Fibroblast of skin of scalp (primary cell): ENCODE measurements at places on chromosomes 12 and 14.

- DNase-seq = no peak
These were observed 1.2 kb downstream of the TAPBPL start for GRCh38 chr12:6452944-6453630.

GRCh38 chr12:115335048-115335447, 651.1 kb upstream of the TBX3 start:
- no peak for DNase-seq

GRCh38 chr12:2054091-2055018, 1.6 kb downstream of the CACNA1C start:
- no peak for DNase-seq

DNA sequence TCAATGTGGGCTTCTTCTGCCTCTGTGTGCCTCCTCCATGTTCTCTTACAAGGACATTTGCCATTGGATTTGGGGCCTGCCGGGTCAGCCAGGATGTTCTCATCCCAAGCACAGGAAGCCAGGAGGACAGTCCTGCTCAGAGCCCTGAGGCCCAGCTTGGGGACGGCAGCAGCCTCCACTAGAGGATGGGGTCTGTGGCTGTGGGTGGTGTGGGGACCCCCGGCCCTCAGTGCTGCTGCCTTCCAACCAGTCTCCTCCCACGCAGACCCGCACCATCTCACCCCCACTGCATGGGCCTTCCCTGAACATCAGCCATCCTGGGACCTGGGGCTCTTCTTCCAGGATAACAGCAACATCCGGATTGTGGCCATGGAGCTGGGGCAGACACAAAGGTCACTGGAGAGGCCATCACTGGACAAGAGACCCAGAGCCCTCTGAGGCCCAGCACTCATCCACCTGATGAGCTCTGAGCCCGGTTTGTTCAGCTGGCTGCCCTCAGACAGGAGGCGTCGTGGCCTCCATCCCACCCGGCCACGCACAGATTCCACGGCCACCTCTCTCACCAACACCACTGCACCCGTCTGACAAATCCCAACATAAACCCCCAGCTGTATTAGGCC, 56.5 kb upstream of the C14orf180 start:
- no peak for DNase-seq

DNA sequence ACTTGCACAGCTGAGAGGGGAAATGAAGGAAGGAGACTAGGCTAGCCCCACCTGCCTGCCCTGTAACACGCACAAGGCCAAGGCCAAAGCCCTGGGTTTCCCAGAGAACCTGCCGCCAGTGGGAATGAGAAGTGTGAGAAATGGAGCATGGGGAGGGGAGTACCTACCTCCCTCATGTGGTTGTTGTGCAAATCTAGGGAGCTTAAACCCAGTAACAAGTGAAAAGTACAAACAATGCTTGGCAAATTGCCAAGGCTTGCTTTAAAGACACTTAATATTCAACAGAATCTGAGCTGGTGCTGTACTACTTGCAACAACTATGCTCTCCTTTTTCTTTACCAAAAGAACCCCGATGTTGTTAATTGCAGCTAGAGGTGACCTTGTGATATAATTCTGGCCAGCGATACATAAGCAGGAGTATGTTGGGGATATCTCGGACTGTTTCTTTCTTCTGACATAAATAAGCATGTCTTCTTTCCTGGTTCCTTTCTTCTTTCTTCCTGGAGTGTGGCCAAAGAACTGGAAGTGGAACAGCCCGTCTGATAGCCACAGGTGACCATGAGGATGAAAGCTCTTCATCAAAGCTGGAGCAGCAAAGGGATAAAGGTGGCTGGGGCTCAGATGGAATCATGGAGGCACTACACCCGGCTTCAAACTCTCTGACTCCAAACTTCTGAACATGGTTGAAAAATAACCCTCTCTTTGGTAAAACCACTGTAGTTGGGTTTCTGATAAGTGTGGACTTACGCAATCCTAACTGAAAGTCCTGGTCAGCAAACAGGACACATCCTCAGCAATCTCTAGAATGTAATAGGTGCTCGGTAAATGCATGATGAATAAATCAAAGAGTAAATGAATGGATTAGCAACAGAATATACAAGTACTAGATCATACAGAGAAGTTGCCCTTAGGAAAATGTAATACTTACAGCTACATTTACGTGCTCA, 207.9 kb downstream of the NUAK1 start:
- DNase-seq = no peak

- peak; percentile 85 for DNase-seq
These were observed 5.5 kb downstream of the AQP5 start for GRCh38 chr12:49967042-49967776.

DNA sequence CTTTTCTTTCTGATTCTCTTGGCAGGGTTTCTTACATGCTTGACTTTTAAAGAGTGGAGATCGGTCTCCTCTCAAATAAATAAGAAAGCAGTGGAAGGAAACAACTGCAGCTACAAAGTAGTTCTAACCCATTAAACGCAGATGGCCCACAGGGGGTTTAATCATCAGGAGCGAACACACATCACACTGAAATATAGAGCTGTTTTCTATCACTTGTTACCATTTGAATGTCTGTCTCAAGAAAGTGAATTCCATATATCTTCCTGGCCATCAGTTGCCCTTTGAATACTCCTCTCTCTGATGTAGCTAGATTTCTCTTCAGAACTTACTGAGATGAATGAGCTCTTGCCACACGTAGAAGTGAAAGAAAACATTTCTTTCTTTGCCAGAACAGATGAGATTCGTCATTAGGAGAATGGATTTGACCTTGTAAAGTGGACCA, 29.1 kb downstream of the ALX1 start:
- no peak for DNase-seq

- no peak for DNase-seq
These were observed 1.3 kb downstream of the HOXC5 start for GRCh38 chr12:54033980-54034784.

DNA sequence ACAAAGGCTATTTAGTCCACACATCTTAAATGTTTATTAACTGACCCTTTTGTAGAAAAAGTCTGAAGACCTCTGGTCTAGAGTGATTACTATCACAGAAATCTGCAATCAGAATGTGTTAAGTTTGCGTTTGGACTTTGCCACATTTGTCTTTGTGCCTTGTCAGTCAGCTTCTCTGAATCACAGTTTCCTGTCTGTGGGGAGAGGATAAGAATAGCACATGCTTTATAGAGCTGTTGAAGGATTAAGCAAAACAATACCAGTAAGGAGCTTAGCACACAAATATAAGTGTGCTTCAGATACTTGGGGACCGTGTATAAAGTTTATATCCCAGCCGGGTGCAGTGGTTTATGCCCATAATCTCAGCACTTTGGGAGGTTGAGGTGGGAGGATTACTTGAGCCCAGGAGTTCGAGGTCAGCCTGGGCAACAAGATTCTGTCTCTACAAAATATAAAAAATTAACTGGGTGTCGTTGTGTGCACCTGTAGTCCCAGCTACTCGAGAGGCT, 63.0 kb upstream of the BTG1 start:
- DNase-seq = peak; percentile 67

- DNase-seq = peak; percentile 84
These were observed 2.1 kb upstream of the INHBE start for GRCh38 chr12:57452937-57453509.
